ENCODE measurements at places on chromosomes 16 and 17.

DNA sequence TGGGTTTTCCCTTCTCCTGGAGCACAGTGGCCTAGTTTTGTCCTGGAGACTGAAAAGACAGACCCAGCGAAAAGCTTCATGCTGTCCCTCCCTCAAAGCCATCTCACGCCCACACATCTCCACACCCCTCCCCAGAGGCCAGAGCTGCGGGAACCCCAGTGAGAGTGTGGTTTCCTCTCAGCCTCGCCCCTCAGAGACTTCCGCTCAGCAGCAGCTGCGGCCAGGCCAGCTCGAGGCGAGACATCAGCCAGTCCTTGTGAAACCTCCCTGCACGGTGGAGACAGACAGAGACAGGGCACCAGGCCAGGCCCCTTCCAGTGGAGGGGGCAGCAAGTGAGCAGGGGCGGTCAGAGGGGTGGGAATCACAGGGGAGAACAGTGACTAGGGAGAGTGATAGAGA is 77.0 kb upstream of the TNRC6C start:
- DNase-seq: peak; percentile 85

- no peak for DNase-seq
These were observed 112.1 kb upstream of the MYOCD start for GRCh38 chr17:12553625-12554024.

GRCh38 chr17:47776330-47777197 is 43.5 kb downstream of the TBX21 start:
- DNase-seq: peak; percentile 67

DNA sequence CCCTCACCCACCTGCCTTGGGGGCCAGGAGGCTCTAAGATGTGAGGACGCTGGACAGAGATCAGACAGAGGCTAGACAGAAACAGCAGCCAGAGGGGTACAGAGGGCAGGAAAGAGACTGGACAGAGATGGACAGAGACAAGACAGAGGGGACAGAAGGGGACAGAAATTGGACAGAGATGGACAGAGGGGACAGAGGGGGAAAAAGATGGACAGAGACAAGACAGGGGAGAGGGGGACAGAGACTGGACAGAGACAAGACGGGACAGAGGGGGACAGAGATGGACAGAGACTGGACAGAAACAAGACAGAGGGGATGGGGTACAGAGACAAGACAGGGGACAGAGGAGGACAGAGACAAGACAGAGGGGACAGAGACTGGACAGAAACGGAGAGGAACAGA is 16.1 kb downstream of the UTS2R start:
- no peak for DNase-seq

GRCh38 chr17:81870981-81871386 is at the start of gene ARHGDIA:
TSS of gene ARHGDIA (minus strand) at chr17:81871337. CDS start at chr17:81869930, 1,407 bp downstream.
- DNase-seq: no peak

- no peak for DNase-seq
These were observed 85.8 kb downstream of the GNAO1 start for GRCh38 chr16:56277075-56277474.

Data from fibroblast of pulmonary artery (primary cell).